SHP77 treated with DMSO at 0.1 percent for 48 hours (cell line): ENCODE measurements at places on chromosomes 3 and 15.

- DNase-seq: no peak
Observed at GRCh38 chr15:47987461-47987860, 133.3 kb upstream of the SLC24A5 start.

DNA sequence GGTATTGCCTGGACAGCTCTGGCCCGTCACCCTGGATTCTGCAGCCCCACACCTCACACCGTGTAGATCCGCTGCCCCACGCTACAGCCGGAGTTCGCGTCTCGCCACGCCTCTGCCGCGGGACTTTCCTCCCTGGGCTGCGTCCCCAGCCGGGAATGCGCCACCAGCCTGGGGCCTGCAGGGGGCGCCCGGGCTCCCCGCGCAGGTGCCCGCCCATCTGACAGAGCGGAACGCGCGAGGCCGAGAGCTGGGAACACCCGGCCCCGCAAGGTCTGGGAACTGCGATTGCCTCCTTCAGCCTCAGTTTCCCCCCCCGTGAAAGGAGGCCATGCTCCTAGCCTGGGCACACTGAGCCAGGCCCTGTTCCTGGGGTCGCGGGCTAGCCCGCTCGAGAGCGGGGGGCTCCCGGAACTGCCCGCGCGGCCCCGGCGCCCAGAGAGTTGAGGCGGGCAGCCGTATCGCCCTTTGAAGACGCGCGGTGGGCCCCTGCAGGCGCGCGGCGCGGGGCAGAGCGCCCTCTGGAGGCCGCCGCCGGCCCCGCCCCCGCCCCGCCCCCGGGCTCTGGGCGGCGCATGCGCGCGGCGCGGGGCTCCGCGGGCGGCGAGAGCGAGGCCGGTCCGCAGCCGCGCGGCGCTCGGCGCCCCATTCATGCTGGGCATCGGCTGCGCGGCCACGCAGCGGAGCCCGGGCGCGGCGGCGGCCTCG lies at the start of gene PLXNA1:
TSS of gene PLXNA1 (plus strand) at position 645 of the 705 bp plus-strand sequence. CDS start 5,479 bp downstream, outside the sequence.
- peak; percentile 30 for DNase-seq

DNA sequence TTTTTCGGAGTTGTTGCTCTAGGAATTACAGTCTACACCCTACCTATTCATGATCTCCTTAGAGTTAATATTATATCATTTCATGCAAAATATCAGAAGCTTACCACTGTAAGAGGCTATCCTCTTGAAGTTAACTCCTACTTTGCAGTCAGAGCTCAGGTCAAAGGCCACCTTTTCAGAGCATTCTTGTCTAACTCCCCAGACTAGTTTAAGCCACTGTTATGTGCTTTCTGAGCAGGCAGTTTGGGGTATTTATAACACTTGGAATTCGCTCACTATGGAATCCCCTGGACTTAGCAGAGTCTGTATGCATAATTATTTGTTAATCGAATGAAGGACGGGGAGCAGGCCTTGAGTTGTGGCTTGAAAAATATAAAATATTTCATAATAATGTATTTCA lies 21.7 kb downstream of the MED12L start:
- no peak for DNase-seq

GRCh38 chr15:67646847-67647246 lies 104.3 kb downstream of the MAP2K5 start:
- DNase-seq: no peak

GRCh38 chr15:64893481-64894394 lies 18.0 kb upstream of the ANKDD1A start:
- DNase-seq: no peak

DNA sequence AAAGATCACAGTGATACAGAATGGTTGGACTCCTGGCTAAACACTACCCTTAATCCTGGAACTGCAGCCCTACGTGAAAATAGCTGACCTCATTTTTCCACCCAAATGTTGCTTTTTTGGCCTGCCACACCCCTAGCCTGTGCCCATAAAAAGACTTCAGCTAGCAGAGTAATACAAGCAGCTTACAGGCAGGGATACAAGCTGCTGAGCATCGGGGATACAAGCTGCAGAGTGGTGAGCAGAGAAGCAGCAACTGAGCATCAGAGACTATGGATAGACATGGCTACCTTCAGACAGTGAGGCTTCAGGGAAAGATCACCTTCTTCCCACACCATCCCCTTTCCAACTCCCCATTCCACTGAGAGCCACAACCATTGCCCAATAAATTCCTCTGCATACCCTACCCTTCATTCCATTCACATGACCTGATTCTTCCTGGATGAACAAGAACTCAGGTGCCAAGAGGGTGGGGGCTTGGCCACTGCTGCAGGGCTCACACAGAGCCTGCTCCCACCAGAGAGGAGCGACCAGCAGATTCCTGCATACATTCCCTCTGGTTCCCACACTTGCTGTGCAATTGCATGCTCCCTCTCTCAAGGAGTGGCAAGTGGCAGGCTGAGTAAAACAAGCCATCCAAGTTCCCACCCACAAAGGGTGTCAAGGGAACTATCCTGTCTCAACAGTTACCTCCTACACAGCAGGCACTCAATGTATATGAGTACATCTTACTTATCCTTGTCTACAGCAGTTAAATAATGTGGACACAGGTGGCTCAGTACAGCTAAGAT lies 217.5 kb downstream of the ALCAM start:
- DNase-seq: no peak

- DNase-seq: no peak
Observed at GRCh38 chr15:33608714-33609113, 297.9 kb downstream of the RYR3 start.

DNA sequence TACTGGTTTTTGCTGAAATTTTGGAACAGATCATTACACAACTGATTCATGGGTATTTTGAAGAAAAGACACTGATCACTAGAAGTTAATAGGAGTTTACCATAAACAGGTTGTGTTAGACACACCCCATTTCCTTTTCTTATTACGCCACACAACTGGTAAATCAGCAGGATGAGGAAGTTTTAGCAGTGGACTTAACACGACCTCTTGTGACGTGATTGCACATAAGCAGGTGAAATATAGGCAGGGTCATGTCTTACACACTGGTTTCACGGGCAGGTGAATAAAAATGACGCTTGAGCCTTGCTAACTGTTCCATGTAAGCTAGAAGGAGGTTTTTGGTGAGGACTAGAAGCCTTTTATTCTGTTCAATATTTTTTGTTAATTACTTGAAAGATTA lies 27.1 kb upstream of the TPRG1 start:
- DNase-seq: peak; percentile 6

DNA sequence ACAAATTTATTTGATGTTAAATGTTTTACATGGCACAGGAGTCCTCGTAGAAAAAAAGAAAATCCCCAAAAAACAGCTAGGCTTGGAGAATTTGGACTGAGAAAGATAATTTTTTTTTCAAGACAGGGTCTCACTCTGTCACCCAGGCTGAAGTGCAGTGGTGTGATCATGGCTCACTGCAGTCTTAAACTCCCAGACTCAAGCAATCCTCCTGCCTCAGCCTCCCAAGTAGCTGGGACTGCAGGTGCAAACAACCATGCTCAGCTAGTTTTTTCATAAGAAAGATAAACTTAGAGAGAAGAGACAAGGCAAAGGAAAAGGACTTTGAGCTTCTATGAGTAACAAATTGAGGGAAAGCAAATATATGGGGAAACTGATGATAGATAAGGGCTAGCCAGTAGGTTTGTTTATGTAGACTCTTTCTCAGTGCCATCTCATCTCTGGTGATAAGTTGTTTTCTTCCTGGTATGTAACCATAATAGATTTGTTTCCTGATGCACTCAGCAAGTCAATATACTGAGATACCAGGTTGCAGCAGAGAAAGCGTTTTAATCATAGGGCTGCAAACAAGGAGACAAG lies 13.1 kb upstream of the TRMT10C start:
- no peak for DNase-seq

- no peak for DNase-seq
Observed at GRCh38 chr3:59566481-59566975, 516.7 kb upstream of the CFAP20DC start.

DNA sequence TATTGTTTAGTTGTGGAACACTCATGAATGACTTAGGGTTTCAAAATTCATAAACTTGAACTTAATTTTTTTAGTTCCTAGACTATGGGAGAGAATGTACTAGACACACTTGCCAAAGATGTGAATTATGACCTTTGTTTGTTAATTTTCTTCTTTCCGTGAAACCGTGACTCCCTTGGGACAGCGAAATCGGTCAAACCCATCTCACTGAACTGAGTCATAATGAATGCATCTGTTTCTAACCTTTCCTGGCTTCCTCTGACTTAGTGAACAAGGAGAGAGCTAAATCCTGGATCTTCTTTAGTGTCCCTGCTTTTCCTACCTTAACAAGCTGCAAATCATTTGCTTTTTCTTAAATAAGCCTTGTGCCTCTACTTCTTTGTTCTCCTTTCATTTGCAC lies 85.5 kb downstream of the LARS2 start:
- DNase-seq: no peak

GRCh38 chr3:32819551-32820348 lies 2.0 kb downstream of the TRIM71 start:
- no peak for DNase-seq
